Activated CD4-positive, alpha-beta T cell treated with anti-CD3 and anti-CD28 coated beads, Interleukin-2, amount 10 ng/mL, durations not matched to agents 7 days and 5 days (primary cell): ENCODE measurements at places on chromosomes 12 and 14.

DNA sequence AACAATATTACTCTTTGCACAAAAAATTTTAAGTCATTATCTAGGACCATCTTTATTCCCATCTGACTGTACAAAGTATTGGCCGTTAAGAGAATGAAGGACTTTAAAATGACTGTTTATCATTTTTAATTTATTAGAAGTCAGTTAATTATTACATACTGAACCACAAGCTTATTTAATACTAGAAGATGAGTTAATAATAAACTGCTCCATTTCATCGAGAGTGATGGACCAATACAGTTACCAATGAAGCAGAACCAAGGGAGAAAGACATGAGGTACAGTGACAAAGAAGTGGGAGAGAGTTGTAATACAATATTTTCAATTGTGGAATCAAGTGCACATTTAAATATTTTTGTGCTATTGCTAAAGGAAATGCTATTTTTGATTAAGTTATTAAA lies 83.3 kb downstream of the PTPRO start:
- no peak for DNase-seq

GRCh38 chr12:120719496-120720233 lies 6.0 kb upstream of the ACADS start:
- DNase-seq: no peak

- DNase-seq: no peak
These were observed 187.5 kb upstream of the RTL1 start for GRCh38 chr14:101090976-101091375.

- DNase-seq: no peak
These were observed 15.0 kb upstream of the KCNMB4 start for GRCh38 chr12:70351076-70351475.
